ENCODE measurements at places on chromosomes 3 and 15. TPM values are rescaled to one million over a fixed set of nuclear protein-coding genes. Genes with fewer than 3 reads are reported as not detected.

NRROS gene
- 5.9 TPM for total RNA-seq

INO80 gene
- 24.9 TPM for total RNA-seq

CHRFAM7A gene
- total RNA-seq, result 2.5 TPM

- DNase-seq, result no peak
Measured at GRCh38 chr15:62208884-62209283, 43.8 kb upstream of the C2CD4B start.

- DNase-seq, result no peak
Measured at GRCh38 chr3:184011937-184012889, 5.5 kb downstream of the ABCC5 start.

- DNase-seq, result no peak
Measured at GRCh38 chr3:56787784-56788256, 13.9 kb downstream of the ARHGEF3 start.
